ENCODE measurements at places on chromosomes 6 and 20. TPM values are rescaled to one million over a fixed set of nuclear protein-coding genes. Genes with fewer than 3 reads are reported as not detected.

DNA sequence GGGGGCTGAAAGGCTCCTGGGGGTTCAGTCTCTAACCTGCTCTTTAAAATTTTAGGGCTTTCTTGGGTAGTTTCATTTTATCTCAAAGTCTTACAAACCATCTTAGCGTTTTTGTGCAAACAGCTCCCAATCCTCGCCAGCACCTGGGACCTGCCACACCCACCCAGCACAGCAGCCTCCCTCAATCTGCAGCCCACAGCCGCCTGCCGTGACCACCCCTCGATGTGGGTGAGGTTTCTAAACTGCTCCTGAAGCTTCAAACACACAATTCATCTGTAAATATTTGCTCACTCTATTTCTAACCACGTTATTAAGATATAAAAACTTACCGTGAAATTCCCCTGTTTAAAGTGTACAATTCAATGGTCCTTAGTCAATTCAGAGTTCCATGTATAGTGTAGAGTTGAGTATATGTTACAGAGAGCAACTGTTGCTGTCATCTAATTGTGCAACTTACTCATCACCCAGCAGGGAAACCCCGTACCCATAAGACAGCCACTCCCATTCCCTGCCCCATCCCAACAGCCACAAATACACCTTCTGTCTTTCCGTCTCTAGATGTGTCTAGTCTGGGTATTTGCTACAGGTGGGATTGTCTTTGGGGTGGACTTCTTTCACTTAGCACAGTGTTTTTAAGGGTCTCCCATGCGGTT, 381.0 kb downstream of the TAF4 start:
- no peak for DNase-seq

- DNase-seq = no peak
These were observed 154.5 kb upstream of the ECI2 start for GRCh38 chr6:4289770-4290320.

GRCh38 chr6:30881392-30882203, 2.7 kb upstream of the DDR1 start:
- peak; percentile 61 for DNase-seq

- DNase-seq = no peak
These were observed 293.5 kb downstream of the UTRN start for GRCh38 chr6:144578385-144579350.

Gene ADTRP
- polyA plus RNA-seq = 0.38 TPM

Gene HINT3
- 70.4 TPM for polyA plus RNA-seq

Gene SLC22A2
- 1.2 TPM for polyA plus RNA-seq

DNA sequence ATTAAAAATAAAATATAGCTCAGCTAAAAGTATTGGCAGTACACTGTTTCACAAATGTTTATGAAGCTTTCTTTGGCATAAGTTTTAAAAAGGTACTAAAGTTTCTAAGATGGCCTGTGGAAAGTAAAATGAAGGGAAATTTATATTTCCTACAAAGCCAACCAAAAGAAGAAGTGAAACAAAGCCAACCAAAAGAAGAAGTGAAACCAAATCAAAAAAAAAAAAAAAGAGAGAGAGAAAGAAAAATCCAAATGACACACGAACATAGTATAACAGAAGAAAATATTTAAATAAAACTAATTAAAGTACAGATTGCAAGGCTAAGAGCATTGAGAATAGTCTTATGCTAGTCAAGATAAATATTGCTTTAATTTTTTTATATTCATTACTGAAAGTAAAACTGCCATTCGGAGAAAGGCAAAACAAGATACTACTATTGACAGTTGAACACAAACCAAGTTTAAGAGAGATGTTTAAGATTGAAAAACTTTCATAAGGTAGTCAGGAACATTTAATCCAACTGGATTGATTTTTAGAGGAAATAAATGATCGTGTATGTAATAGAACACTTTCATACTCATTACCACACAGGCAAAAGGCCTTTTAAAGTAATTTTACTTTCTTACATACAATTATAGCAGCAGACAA, 12.8 kb upstream of the KHDRBS2 start:
- no peak for DNase-seq

DNA sequence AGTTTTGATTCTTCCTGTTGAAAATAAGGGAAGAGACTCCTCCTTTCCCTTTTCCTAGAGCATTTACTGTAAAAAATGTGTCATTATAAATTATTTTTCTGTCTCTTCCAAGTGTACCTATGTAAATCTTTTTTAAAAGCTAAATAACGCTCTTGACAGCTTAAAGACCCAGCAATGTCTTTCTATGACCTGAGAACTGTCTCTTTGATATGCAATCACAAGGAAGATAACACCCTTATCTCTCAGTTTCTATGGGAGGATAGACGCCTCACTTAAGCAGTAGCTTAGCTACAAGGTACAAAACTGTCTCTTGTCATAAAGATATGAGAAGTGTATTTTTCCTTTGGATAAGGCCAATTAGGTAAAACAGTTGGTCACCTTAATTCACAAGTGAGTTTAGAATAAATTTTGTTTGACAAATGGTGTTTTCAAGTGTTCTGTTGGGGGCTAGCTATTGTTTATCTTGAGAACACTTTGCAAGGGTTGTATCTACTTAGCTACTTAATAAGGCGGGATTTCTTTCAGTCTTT, 980.6 kb upstream of the EYS start:
- DNase-seq = no peak

DNA sequence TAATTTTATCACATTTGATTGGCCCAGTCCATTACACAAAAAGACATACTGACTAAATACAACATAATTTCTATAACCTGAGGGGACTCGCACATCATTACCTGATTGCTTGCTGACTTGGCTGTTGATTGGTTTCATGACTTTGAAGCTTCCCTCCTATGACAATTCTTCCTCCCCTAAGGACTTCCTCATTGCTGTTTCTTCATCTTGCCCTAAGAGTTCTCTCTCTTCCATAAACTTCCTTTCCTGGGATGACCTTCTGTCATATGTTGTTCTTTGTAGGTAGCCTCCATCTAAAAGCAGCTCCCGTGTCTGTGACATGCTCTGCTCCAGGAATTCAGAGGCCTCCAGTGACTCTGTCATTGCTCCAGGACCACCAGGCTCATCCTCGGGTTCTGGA, 22.6 kb downstream of the RSPH3 start:
- DNase-seq = no peak

DNA sequence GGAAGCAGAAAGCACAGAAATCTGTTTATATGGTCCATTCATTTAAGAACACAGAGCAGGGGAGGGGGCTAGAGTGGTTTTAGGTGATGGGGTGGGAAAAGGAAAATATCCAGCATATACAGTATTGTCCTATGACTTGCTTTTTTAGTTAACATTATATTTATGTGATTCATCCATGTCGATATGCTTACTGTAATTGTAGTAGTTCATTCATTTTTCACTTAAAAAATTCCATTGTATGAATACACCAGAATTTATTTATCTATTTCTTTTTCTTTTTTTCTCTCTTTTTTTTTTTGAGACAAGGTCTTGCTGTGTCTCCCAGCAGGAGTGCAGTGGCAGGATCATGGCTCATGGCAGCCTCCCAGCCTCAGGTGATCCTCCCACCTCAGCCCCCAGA, 9.6 kb upstream of the PRIM2 start:
- DNase-seq = no peak

- DNase-seq = no peak
These were observed 10.4 kb downstream of the TMEM14C start for GRCh38 chr6:10733151-10733715.

- no peak for DNase-seq
These were observed 53.8 kb downstream of the DCBLD1 start for GRCh38 chr6:117536317-117536716.

GRCh38 chr6:37565267-37566110, 65.8 kb upstream of the CCDC167 start:
- no peak for DNase-seq

GRCh38 chr6:149086363-149086762, 231.1 kb upstream of the TAB2 start:
- DNase-seq = no peak

DNA sequence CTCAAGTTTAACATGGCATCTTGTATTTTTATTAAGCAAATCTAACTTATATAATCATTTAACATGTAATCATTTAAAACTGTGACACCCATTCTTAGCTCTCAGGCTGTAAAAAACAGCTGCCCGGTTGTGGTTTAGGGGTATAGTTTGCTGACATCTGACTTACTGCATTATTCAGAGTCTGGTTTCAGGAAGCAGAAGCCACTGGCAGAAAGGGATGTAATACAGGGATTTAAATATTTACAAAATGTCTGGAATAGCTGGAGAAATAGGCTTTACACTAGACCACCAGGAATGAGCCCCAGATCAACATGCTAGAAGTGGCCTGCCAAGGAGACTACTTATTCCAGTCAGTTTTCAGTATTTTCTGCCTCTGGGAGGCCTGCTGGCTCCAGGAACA, 421.1 kb downstream of the CD109 start:
- no peak for DNase-seq

DNA sequence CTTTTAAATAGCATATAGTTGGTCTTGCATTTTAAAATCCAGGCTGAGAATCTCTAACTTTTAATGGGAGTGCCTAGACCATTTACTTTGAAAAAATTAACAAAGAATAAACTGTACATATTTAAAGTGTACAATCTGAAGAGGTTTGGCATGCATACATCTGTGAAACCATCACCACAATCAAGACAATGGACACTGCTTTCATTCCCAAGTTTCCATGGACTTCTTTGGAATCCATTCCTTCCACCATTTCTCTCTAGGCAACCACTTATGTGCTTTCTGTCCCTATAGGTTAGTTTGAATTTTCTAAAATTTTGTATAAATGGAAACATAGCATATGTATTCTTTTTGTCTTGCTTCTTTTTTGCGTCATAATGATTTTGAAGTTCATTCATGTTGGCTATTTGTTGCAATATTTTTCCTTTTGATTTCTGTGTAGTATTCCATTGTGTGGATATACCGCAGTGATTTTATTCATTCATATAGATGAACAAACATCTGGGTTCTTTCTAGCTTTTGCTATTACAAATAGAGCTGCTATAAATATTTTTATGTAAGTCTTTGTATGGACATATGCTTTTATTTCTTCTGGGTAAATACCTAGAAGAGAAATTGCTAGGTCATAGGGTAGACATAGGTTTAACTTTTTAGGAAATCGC, 50.9 kb downstream of the NEDD9 start:
- no peak for DNase-seq

Gene LY6G6C
- 0.71 TPM for polyA plus RNA-seq

- DNase-seq = no peak
These were observed 12.4 kb upstream of the HMGN3 start for GRCh38 chr6:79246891-79247290.

- no peak for DNase-seq
These were observed 10.2 kb downstream of the DYNLRB1 start for GRCh38 chr20:34526466-34526865.

Gene OGFRL1
- polyA plus RNA-seq = 38.6 TPM

Gene VSTM2L
- polyA plus RNA-seq = 246 TPM

DNA sequence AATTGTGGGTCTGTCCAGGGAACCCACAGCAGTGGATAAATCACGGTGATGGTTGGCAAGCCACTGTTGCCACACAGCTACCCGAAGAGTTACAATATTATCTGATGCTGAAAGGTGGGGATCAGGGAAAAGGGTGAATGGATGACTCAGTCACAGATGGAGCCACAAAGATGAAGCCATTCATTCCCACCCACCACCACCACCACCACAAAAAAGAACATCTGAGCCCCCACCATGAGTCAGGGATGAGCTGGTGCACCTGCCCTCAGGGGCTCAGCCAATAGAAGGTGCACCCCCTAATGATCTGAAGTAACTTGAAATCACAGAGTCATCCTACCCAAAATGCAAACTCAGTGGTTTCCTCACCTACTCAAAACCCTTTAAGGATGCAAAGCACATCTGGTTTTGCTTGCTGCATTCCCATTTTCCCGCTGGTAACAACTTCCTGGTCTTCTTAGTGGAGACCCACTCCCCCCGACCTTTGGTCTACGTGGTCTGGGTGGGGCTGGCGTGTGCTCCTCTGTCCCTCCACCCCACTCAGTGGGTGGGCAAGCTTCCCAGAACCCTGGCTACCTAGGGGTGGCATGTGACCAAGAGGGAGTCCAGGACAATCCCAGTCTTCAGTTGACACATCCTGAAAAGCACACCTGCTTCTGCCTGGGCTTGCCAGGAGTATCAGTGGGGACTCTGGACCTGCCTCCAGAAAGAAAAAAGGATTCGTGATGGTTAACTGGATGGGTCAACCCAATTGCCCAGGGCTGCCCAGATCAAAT, 125.5 kb downstream of the ANKRD60 start:
- no peak for DNase-seq

Gene CLPSL1
- not detected for polyA plus RNA-seq

Gene KCNQ5
- 5.9 TPM for polyA plus RNA-seq

Gene MUC21
- polyA plus RNA-seq = 0.08 TPM

Gene LMBRD1
- 88.8 TPM for polyA plus RNA-seq
